ENCODE measurements at places on chromosomes 2 and 18.

GRCh38 chr2:72014831-72015230, 132.8 kb downstream of the CYP26B1 start:
- DNase-seq = no peak

DNA sequence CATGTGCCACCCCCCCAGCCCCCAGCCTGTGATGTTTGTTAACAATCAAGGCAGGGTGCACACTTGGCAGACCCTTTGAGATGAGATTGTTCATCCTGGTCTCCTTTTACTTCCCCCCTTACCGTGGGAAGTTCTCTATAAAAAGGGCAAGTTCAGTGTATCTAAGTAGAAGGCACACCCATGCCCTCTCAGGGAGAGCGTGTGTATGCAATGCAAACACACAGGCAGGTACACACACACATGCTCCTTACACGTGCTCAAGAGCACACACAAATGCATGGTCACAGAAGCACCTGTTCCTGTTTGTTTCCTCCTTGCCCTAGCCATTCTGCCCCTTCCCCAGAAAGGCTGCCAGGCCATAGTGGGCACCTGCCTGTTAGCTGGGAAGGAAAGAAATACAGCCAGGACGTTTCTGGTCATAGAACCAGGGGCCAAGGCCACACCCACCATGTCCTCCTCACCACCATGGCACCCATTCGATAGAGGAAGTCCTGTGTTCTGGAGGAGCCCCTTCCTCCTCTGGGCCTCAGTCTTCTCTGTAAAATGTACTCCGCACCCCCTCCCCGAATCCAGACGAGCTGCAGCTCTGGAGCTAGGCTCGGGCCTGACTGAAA, 3.1 kb downstream of the ATOH8 start:
- no peak for DNase-seq

DNA sequence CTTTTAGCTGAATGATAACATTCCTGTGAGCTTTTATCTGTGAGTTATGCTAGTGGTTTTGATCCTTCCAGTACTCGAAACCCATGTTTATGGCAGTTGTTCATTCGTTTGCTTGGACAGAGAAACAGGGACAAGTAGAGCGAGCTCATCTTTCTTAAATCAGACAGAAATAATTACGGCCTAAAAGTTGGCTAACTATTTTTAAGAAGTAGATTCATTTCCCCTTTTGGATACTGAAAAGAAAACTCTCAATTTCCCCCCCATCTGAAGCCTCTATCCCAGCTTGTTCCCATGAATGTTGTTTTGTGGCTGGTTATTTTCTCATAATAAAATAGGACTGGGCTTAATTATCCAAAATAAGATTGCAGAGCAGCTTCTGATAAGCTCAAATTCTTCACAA, 67.1 kb downstream of the ANTXR1 start:
- no peak for DNase-seq

DNA sequence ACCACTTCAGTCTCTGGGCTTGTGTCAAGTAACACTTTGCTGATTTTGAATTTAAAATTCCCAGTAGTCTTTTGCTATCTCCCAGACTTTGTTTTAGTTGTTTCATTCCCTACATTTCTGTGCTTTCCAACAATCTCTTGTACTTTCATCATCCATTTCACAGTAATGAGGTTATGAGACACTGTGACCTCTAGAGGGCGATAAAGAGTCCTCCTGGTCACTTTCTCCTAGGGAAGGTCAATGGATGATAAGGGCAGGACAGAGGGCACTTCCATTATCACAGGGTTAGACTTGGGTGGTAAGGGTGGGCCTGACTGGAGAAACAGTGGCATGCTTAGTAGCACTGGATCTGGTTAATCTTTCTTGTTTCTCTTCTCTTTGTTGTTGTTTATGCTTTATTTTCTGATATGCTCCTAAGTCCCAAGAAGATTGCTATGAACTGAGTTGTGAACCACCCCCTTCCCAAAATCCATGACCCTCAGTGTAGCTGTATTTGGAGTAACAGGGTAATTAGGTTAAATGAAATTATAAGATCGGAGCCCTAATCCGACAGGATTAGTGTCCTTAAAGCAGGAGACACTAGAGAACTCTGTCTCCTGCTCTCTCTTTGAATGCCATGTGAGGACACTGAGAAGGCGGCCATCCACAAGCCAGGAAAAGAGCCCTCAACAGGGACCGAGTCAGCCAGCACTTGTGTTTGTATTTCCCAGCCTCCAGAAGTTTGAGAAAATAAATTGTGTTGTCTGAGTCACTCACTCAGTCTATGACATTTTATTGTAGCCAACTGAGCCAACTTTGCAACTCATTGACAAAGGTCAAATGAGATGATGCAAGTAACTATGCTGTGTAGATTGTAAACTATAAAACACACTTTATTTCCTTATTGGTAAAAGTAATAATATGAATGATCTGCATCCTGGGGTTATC, 779.2 kb downstream of the CNTNAP5 start:
- DNase-seq = peak; percentile 48

GRCh38 chr2:41194230-41194629, 742.3 kb upstream of the SLC8A1 start:
- no peak for DNase-seq

- no peak for DNase-seq
Measured at GRCh38 chr2:134399096-134399495, 145.2 kb downstream of the MGAT5 start.

GRCh38 chr2:142100970-142101369, 29.8 kb downstream of the LRP1B start:
- peak; percentile 11 for DNase-seq

- DNase-seq = no peak
Measured at GRCh38 chr2:196696423-196697079, 57.0 kb downstream of the CCDC150 start.

Measured in NCI-H2171 treated with DMSO at 0.1 percent for 48 hours (cell line).